Pulmonary artery endothelial cell (primary cell): ENCODE measurements at places on chromosomes 16 and 17. TPM values are rescaled to one million over a fixed set of nuclear protein-coding genes. Genes with fewer than 3 reads are reported as not detected.

DNA sequence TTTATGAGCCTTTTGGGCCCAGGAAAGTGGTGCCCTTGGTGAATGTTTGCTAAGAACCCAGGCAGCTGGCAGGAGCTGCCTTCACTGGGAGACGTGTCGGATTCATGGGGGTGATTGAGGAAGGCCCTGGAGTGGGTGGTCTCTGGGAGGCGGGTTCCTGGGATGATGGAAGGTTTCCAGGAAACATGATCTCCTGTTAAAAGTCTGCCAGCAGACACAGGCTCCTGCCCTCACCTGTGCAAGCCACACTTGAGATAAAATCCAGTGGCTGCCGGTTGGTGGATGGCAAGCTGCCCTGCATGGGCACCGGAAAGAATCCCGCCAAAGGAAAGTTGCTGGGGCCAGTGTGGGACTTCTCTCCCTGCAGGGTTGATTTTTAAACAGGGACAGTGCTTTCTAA is 189.0 kb upstream of the CIBAR2 start:
- DNase-seq = no peak

The TSC2 gene
- 35.1 and 47.5 TPM in 2 replicates for total RNA-seq

The NPIPB5 gene
- 47.5 and 61.2 TPM in 2 replicates for total RNA-seq

GRCh38 chr17:80977172-80977571 is 14.5 kb upstream of the CHMP6 start:
- no peak for DNase-seq
